Kidney glomerular epithelial cell (primary cell): ENCODE measurements at places on chromosomes 2 and 18.

- no peak for DNase-seq
Observed at GRCh38 chr2:221431477-221431876, 140.6 kb downstream of the EPHA4 start.

GRCh38 chr2:129726216-129726615, 253.2 kb upstream of the RAB6C start:
- DNase-seq = no peak

- DNase-seq = peak; percentile 88
Observed at GRCh38 chr2:120625865-120626560, 109.7 kb upstream of the GLI2 start.

DNA sequence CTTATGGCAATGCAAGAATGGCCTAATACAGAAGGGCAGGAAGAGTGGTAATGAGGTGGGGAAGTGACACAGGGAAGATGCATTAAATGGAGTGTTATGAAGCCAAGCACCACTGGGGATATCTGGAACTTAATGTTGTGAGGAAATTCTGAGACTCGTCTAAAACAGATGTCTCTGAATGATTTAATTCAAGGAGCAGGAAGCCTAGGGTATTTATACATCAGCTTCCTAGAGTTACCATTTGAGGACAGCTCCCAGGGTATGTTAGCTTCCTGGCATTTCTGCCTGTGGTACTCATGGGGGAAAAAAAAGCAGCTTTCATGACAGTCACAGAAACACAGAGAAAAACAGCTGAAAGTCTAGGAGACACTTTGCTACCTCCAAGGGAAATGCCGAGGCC, 989.5 kb downstream of the CBLN2 start:
- no peak for DNase-seq

GRCh38 chr18:68847219-68847837, 49.4 kb downstream of the CCDC102B start:
- peak; percentile 40 for DNase-seq

DNA sequence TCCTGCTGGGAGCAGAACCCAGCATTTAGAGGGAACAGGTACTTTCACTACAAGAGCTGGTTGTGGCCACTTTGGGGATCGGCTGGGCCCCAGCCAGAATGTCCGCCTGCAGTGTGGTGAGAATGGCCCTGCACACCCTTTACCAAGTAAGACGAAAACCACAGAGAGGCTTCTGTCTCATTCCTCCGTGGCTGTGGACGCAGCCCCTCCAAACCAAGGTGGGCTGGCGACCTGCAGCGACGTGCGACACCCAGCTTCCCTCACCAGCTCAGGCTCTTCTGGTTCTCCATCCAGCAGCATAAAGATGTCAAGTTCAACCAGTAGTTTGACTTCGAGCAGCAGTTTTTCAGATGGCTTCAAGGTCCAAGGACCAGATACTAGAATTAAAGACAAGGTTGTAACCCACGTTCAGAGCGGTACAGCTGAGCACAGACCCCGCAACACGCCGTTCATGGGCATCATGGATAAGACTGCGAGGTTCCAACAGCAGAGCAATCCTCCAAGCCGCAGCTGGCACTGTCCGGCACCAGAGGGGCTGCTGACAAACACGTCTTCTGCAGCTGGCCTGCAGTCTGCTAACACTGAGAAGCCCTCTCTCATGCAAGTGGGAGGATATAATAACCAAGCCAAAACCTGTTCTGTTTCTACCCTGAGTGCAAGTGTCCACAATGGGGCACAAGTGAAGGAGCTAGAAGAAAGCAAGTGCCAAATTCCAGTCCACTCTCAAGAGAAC, 56.2 kb downstream of the WDSUB1 start:
- no peak for DNase-seq
